Esophagus muscularis mucosa (tissue), 4 donors: ENCODE measurements at places on chromosomes 6 and 20. TPM values are rescaled to one million over a fixed set of nuclear protein-coding genes. Genes with fewer than 3 reads are reported as not detected.

PAX1 gene
- total RNA-seq, result not detected

CCR6 gene
- not detected for total RNA-seq

DNA sequence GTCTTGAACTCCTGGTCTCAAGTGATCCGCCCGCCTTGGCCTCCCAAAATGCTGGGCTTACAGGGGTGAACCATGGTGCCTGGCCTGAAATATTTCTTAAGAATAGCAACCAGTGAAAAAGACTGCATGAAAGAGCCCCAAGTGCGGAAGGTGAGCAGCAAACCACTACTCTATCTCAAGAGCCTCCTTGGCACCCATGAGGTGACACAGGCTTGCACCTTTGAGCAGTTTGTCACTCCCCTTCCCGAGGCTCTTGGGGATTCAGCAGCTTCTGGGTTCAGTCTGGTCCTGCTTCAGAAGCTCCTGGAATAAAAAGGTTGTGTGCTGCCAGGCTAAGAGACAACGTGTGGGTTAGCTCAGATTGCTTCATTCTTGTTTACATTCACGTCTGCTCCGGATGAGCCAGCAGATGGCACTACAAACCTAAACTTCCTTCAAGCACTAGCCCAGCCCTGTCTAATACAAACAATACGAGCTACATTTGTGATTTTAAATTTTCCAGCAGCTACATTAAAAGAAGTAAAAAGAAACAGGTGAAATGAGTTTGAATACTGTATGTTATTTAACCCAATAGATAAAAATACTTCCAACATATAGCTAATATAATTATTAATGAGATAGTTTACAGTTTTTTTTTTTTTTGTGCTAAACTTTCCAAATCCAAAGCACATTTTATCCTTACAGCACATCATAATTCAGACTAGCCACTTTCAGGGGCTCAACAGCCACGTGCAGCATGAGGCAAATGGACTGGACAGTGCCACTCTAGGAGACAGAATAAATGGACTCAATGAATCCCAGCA lies 46.2 kb downstream of the GJA10 start:
- H3K27ac ChIP-seq, result no peak overlapping the region
- no peaks in the 10 kb centered on the region for H3K27me3 ChIP-seq
- H3K4me3 ChIP-seq, result no peak overlapping the region
- H3K4me1 ChIP-seq, result peaks cover 17% of the 10 kb centered on the region

DNA sequence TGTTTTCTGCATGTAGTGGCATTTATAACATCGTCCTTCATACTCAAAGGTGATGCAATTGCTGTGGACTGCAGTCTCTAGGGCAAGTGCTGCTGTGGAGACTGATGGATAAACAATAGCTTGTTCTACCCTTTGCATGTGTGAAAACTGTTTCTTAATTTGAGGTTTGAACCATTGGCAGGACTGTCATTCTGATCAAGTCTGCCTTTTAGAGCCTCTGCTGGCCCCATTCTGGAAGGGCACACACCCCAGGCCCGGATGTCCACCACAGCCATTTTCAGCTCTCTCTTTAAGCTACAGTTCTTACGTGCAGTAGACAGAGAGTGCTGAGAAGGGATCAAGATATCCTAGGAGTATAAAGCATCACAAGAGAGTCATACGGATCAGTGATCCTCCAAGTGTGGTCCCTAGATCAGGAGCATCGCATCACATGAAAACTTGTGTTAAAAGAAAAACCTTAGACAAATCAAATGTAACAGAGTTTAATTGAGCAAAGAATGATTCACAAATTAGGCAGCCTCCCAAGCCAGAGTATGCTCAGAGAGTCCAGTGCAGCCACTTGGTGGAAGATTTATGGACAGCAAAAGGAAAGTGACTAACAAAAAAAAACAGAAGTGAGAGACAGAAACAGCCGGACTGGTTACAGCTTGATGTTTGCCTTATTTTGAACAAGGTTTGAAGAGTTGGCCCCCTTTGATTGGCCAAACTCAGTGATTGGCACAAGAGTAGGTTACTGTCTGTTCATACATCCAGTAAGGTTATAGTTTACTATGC lies 52.0 kb downstream of the FRK start:
- H3K4me3 ChIP-seq, result peak overlapping the region; percentile 7
- no peak for DNase-seq
- H3K4me1 ChIP-seq, result peaks cover 10% of the 10 kb centered on the region
- peak overlapping the region; percentile 44 for H3K27ac ChIP-seq
- H3K27me3 ChIP-seq, result no peaks in the 10 kb centered on the region
- no peaks in the 10 kb centered on the region for H3K36me3 ChIP-seq

- peak; percentile 79 for DNase-seq
- H3K27me3 ChIP-seq, result no peaks in the 10 kb centered on the region
- H3K4me3 ChIP-seq, result no peak overlapping the region
- no peak overlapping the region for H3K27ac ChIP-seq
- no peaks in the 10 kb centered on the region for H3K36me3 ChIP-seq
Observed at GRCh38 chr6:111032484-111033140, 50.8 kb downstream of the RPF2 start.

DNA sequence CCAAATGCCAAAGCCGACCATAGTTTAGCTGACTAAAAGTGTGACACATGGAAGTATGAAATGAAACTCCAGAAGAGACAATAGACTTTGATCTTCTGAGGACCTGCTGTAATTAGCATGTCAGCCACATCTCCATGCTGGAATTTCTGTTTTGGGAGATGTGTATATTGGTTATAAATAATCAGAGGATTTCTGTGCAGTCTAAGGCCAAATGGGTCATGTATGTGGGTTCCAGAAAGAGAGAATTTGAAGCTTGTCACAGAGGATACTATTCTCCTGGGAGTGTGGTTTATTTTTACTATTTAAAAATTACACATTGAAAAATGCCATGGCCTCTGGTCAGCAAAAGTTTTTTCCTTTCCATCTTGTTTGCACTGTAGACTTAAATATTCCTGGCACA lies 405.5 kb upstream of the PLCB4 start:
- H3K4me3 ChIP-seq, result no peak overlapping the region
- H3K4me1 ChIP-seq, result no peaks in the 10 kb centered on the region
- H3K27ac ChIP-seq, result no peak overlapping the region

- no peaks in the 10 kb centered on the region for H3K36me3 ChIP-seq
- no peaks in the 10 kb centered on the region for H3K27me3 ChIP-seq
- no peak overlapping the region for H3K27ac ChIP-seq
- DNase-seq, result no peak
Observed at GRCh38 chr6:141956046-141956761, 176.5 kb upstream of the GJE1 start.

ADGRG6 gene
- total RNA-seq, result 11.8 TPM

SLC35D3 gene
- 0.17 TPM for total RNA-seq

DNA sequence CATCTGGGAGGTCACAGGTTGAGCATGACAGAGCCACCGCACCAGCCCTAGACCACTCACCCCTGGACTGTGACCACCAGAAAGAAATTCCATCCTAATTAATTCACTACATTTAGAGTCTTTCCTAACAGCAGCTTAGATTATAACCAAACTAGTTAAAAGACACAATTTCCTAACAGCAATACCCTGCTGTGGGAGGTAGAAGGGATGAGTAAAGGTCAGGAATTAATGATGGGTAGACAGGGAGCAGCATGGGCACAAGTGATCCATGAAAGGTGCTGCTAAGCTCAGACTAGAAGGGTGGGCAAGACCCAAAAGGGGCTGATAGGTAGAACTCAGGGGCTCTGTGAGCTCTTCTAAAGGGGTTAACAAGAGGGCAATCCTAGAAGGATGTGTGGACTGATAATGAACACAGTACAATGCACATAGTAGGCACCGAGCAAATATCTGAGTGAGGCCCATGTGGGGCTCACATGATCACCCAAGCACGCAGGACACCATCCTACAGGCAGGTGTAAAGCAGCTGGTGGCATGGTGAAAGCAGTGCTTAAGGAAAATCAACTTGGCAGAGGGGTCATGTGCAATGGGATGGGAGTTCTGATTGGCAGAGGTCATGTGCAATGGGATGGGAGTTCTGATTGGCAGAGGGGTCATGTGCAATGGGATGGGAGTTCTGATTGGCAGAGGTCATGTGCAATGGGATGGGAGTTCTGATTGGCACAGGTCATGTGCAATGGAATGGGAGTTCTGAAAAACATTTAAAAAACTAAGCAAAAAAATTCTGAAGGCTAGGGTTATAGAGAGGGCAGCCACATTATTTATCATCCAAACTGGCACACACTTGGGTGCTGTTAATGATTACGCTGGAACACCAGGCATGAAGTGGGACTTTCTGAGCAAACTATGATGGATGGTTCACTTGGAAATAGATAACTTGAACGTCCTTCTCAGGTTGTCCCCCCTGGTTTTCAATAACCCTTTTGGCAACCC lies 188.2 kb upstream of the FOXQ1 start:
- no peaks in the 10 kb centered on the region for H3K4me1 ChIP-seq
- no peak for DNase-seq
- H3K36me3 ChIP-seq, result no peaks in the 10 kb centered on the region
- H3K27me3 ChIP-seq, result no peaks in the 10 kb centered on the region
- H3K4me3 ChIP-seq, result no peak overlapping the region

- peak overlapping the region; percentile 92 for H3K4me3 ChIP-seq
- DNase-seq, result no peak
- peaks cover 67% of the 10 kb centered on the region for H3K4me1 ChIP-seq
- H3K27ac ChIP-seq, result peak overlapping the region; percentile 99
- peaks cover 4% of the 10 kb centered on the region for H3K36me3 ChIP-seq
- no peaks in the 10 kb centered on the region for H3K27me3 ChIP-seq
Observed at GRCh38 chr6:159727717-159728445, 575 bp downstream of the WTAP start.
